AG08395 (cell line): ENCODE measurements at places on chromosomes 7 and 10.
A peak's percentile ranks its signal among the peaks of the same experiment; 100 is the strongest.

DNA sequence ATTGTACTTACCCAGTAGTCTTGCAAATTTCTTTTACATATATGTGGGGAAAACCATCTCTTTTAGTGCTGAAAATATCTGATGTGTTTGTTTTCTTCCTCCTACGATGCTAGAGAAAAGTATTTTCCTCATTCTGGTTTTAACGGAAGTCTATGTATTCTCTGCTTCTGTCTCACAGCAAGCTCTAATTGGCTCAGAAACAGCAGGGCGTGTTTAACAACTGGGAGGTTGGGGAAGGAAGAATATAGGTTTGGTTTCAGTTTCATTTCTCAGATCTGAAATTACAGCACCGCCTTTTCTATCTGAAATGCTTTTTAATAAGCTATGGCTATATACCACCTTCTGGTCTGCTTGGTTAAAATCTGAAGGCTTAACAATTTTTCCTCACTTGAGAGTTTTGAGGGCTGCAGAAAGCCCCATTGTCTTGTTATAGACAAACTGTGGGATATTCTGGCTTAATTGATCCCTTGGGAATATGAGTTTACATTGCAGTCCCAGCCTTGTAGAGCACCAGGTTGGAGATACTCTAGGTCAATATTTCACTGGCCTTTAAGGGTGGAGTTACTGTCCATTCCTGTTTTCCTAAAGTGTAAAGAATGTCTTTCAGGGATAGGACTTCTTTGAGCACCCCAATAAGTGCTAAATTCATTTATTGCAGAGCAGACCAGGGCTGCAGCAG lies at the start of gene SAMD9:
Gene SAMD9, minus strand, starts transcription at position 128 of the 679 bp plus-strand sequence. CDS start 11,882 bp downstream, outside the sequence.
- DNase-seq, result peak; percentile 89

DNA sequence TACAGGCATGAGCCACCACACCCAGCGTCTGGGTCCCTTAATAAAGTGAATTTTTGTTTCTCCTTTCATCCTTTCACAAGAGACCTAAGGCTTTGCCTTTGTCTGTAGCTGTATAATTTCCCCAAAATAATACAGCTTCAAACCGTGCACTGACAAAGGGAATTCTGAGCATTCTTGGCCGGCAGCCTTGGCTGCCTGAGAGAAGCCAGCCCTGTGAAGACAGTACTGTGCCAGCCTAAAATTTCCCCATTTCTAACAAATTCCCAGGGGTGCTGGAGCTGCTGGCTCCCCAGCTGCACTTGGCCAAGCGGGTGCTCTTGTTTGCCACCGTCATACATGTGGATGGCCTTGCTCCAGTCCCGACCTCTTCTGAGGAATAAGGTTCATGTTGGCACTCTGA lies 106.2 kb downstream of the ZMYND11 start:
- peak; percentile 22 for DNase-seq

GRCh38 chr7:11557627-11558026 lies 274.4 kb downstream of the THSD7A start:
- DNase-seq, result no peak

DNA sequence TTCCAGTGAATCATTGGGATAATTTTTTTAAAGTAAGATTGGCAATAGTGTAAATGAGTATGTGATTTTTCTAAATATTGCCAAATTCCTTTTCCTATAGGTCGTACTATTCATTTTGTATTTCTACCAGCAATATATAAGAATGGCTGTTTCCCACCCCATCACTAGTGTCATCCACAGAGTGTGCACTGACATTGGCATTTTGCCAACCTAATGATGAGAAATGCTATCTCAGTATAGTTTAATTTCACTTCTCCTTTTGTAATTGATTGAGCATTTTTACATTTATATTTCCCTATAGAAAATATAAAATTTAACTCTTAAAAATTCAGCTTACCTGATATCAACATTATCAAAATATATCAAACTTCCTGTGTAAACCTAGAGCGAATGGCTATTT lies 17.6 kb upstream of the TMEM26 start:
- no peak for DNase-seq

DNA sequence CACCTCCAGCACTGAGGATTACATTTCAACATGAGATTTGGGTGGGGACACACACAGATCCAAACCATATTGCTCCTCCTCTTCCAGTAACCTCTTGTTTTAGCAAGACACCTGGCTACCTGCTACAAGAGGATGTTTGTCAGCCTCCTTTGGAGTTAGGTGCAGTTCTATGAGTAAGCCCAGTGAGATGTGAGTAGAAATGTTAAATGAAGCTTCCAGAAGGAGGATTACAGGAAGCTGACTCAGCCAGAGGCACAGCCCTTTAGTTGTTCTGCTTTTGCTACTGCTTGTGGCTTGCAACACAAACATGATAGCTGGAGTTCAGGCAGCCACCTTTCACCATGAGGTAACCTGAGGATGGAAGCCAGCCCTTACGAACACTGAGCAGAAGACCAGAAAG lies 382.7 kb upstream of the RNF32 start:
- no peak for DNase-seq

- DNase-seq, result no peak
Observed at GRCh38 chr7:134710854-134711624, 64.4 kb downstream of the BPGM start.

DNA sequence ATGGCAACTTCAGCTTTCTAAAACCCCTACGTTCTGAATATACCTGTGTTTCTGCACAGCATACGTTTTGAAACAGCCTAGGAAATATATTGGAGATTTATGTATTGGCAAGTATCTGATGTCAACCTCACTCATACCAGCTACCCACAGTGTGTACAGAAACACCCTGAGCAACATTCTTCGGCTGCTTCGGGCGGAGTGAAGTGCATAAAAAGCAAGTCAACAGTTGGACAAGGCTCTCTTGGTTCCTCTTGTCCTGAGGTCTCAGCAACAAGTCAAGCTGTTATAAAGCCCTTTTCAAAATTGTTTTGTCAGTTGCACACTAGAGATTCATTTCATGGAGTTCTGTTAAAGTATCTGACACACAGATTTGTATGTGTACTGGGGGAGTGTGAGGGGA lies 40.0 kb upstream of the PAPSS2 start:
- DNase-seq, result peak; percentile 45

GRCh38 chr7:92997152-92997551 lies 120.6 kb downstream of the SAMD9 start:
- DNase-seq, result no peak

GRCh38 chr10:50527442-50528043 lies 96.2 kb downstream of the SGMS1 start:
- no peak for DNase-seq

DNA sequence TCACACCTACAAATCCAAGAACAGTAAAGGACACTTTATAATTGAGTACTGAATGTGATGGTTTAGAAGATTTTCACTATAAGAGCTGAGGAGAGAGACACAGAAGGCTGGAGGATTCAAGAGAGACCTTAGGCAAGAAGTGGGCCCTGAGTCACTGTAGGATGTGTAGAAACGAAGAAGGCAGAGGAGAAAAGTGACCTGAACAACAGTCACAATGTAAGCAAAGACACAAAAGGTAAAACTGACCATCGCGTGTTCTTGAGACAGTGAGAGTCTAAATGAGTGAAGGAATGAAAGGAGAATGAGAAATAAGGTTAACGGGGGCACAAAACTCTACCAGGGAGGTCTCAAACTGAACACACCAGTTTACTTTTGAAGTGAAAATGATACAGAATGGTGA lies 298.2 kb upstream of the LRGUK start:
- DNase-seq, result no peak

DNA sequence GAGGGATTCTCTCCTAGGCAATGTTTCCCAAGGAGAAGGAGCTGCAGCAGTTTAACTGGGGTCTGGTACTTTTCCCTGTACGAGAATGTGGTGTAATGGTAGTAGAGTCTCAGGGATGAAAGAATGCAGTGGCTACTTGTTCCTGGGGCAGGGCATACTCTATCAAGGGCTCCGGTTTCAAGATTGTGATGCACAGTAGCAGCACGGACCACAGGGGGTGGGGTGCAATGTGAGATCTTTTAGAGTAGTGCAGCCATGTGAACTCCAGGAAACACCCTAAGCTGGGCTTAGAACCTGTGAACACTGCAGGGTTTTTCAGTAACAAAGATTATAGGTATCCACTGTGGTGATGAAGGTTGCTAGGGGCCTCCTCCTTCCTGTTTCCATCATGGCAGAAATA lies 903.9 kb downstream of the NRG3 start:
- DNase-seq, result no peak

GRCh38 chr10:21355591-21356011 lies 169.9 kb downstream of the SKIDA1 start:
- no peak for DNase-seq

- DNase-seq, result no peak
Observed at GRCh38 chr7:85730012-85730411, 543.2 kb upstream of the SEMA3D start.

GRCh38 chr7:34451923-34452322 lies 206.1 kb upstream of the NPSR1 start:
- no peak for DNase-seq

DNA sequence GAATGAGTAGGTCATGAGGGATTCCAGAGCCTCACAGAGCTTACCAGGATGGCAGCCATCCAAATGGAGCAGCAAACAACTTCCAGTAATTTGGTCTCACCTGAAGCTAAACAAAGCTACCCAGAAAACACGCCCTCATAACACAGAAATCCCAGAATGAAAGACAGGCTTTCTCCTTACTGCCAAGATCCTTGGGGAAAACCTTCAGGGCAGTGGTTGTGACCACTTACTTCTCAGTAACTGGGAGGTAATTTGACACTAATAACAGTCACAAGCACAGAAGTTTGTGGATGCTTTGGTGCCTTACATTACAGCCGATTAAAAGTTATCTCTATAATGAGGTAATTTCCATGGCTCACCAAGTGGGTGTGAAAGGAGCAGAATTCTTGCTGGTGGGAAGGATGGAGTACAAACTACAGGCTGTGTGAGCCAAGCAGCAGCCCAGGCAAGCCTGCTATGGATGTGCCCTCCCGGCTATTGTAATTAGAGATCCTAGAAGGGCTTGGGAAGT lies 10.4 kb downstream of the WDR91 start:
- DNase-seq, result no peak
